ENCODE measurements at places on chromosomes 12 and 14.

GRCh38 chr14:26845151-26845818 lies 247.5 kb upstream of the NOVA1 start:
- no peak for DNase-seq

DNA sequence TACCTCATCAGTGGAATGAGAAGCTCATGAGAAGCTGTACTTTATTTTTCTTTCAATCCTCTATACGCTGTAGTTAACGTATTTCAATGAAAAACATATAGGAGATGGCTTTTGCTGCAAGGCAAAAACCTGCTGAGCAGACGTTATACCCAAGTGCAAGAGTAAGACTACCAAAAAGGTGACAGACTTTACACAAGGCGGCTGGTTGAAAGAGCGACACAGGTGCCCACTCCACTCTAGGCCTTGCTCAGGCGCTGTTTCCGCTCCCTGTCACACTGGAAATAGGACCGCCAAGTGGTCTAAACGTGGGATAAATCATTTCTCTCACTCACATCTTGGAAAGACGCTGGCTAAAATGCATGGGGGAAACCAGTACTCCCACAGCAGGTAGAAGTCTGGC lies 54.5 kb downstream of the PPP2R5C start:
- DNase-seq = no peak

DNA sequence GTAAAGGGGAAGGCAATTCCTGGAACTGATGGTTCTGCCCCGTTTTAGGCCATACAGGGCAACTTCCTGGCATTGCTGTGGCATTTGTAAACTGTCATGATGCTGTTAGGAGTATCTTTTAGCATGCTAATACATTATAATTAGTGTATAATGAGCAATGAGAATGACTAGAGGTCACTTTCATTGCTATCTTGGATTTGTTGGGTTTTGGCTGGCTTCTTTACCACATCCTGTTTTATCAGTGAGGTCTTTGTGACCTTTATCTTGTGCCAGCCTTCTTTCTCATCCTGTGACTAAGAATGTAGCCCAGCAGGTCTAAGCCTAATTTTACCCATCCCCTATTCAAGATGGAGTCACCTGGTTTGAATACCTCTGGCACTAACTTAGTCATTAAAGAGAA lies 51.2 kb downstream of the TESPA1 start:
- no peak for DNase-seq

DNA sequence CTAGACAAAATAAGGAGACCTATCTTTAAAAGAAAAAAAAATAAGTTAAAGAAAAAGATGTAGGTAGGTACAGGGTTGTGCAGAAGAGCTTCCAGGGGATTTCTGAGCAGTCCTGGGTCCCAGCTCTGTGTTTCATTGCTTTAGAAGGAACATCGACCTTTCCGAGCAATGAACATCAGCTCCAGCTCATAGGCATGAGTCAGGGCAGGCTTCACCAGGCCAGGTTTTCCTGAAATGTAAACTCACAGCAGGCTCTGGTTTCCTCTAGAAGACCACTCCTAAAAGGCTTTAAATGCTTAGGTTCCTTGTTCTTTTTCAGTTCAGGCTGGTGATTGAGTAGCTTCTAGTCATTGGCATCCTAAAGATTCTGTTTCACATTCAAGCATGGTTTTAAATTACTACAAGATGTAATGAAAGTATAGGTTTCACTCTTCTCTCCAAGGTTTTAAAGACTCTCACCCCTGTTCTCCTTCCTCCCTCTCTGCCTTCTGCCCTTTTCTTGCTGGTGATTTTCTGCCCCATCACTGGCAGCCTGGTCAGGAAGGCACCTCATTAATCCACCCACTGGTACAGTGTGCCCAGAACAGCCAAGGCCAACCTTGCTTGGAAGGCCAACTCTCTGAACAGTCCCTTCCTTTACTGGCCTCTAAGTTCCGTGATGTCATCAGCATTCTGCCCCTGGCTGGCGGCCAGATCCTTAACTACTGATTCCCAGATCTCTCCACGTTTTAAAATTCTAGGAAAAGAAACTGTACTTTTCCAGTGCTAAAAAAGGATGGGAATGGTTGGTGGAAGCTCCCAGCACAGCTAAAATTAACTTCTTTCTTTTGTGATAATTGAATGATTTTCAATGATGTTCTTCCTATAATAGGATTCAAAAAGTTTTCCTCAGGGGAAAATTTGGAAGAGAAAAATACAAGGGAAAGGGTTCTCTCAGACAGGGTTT lies 109.4 kb upstream of the HIF1A start:
- no peak for DNase-seq

DNA sequence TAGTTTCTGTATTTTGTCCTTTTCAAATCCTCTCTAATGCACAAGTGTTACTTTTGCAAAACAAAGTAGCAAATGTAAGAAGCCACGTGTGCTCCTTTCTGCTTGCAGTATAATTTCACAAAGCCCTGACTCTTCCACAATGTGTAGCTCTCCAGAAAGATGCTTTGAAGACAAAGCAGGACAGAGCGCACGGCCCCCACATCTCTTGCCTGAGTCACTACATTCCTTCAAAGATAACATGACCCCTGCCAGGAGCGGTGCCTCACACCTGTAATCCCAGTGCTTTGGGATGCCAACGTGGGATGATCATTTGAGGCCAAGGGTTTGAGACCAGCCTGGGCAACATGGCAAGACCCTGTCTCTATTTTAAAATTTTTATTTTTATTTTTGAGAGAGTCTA lies 40.5 kb downstream of the JAG2 start:
- DNase-seq = no peak

GRCh38 chr14:104698688-104699425 lies 9.4 kb downstream of the INF2 start:
- DNase-seq = no peak

- DNase-seq = no peak
Observed at GRCh38 chr12:106274575-106275121, 26.8 kb upstream of the CKAP4 start.

GRCh38 chr12:40971911-40972310 lies 216.2 kb upstream of the PDZRN4 start:
- peak; percentile 43 for DNase-seq

GRCh38 chr14:21989090-21989489 lies 315.5 kb upstream of the OR4E1 start:
- DNase-seq = no peak

- DNase-seq = no peak
Observed at GRCh38 chr14:94120667-94121340, 8.6 kb downstream of the IFI27L2 start.

- DNase-seq = no peak
Observed at GRCh38 chr12:109289551-109289950, 19.5 kb downstream of the FOXN4 start.

DNA sequence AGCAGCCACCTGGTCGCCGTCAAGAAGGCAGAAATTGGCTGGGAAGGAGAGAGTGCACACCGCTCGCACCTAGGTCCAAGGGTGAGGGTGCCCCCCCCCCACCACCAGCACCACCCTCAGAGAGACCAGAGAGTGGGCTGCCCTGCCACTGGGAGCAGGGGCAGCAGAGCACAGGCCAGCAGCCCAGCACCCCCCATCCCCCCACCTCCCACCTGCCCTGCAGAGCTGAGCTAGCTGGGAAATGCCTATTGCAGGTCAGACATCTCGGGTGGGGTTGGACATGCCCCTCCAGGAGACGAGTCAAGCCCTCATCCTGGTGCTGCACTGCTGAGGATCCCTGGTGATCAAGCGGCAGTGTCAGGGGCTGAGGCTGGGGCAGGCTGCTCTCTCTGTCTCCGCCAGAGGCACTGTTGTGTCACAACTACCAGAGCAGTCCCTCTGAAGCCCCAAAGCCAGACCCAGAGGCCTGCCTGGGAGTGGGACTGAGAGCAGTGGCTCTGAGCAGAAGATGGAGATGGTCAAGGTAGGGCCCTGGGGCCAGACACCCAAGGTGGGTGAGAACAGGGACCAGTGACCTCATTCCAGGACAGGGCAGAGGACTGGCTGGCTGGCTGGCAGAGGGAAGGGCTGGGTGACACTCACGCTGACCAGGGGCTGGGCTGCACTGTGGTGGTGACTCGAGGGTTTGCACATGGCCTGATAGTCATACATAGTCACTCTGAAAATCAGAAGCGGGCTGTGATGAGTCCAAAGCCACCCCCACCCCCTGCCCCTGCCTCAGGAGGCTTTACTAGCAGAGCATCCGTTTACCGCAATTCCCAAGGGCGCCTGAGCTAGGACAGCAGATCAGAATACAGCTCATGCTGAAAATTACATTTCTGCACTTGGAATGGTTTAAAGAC lies 19.7 kb upstream of the LRTM2 start:
- no peak for DNase-seq

DNA sequence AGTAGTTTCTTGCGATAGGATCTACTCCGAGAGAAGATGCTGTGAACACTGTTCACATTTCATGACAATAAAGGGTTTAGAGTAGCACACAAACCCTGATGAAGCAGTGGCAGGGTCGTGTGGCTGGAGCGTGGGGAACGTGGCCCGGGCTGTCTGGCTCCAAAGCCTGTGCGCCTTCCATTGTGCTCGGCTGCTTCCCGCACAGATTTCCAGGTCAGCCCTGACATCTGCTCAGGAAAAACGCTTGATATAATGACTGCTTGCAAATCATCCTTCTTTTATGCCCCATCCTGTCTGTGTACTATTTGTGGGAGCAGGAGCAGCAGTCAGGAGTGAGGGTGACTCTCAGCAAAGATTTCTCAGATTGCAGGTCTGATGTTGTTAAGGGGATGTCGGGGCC lies 78.6 kb downstream of the EML1 start:
- no peak for DNase-seq

DNA sequence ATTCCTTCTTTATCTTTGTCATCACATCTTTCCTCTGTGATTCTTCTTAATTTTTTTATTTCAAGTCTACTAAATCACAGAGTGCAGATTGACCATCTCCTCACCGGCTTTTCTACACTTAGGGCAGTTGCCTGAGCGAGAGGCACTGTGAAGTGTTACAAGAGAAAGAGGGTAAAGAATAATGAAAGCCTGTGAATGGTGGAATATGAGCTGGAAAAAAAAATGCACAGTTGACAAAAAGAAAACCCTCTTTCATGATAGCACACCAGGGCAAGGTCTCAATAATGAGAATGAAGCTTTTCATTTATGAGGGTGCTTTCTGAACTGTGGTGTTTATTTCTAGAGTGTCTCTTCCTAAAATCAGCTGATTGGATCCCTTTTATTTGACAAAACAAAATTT lies 106.2 kb upstream of the PDE3A start:
- DNase-seq = no peak

DNA sequence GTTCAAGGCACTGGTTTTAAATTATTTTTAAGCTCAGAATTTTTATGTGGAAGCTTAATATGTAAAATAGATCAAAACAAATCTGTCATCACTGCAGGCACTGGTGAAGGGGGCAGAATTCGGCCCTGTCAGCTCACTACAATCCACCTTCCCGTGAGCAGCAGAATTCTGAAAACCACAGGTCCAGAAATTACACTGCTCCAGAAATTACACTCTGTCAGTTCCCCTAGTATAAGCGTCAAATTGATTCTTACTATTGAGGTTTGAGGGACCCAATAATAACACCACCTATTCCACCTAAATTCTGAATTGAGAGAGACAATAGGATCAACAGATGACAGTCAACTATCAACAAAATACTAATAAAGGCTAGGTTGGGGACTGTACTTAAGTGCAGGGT lies 245.5 kb downstream of the PHLDA1 start:
- no peak for DNase-seq

GRCh38 chr12:106841510-106842302 lies 67.2 kb downstream of the RIC8B start:
- DNase-seq = peak; percentile 66

DNA sequence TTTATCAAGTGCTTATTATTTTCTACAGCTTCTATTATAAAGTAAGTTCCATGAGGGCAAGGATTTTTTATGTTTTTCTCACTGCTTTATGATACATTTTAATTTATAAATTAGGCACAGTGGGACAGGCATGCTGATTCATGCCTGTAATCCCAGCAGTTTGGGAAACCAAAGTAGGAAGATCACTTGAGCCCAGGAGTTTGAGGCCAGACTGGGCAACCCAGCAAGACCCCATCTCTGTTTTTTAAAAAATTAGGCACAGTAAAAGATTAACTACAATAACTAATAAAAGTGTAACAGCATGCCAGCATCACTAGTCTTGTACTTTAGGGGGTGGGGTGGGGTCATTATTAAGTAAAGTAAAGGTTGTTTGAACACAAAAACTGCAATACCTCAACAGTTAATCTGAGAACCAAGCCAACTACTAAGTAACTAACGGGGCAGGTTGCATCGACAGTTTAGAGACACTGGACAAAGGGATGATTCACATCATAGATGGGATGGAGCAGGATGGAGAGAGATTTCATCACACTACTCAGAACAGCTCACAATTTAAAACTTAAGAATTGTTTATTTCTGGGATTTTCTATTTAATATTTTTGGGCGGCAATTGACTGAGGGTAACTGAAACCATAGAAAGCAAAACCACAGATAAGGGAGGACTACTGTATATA lies 119.5 kb downstream of the PLEKHA5 start:
- DNase-seq = no peak

DNA sequence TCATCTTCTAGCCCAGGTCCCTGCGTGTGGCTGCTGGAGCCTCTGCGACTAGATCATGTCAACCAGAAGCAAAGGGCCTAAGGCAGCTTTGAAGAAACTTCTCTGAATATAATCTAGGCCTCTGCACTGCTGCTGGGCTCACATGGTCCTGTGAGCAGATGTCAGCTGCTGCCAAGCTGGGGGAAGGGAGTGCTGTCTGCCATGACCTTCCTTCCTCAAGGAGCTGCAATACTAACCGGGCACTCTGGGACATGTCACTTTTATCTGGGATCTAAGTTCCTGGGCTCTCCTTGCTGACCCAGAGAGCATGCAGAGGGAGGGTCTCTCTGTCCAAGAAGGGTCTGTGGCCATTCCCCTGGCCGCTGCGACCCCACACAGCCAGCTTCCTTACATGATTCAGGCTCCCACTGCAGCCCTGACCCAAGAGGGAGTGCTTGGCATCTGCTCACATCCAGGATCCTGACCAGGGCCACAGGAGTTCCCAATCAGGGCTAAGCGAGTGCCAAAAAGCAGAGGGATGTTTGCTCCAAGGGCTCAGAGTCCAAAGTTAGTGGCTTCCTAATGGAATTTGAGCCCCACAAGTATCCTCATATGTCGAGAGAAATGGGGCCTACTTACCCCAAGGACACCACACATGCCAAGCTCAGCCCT lies 74.0 kb downstream of the PLEKHG3 start:
- no peak for DNase-seq

DNA sequence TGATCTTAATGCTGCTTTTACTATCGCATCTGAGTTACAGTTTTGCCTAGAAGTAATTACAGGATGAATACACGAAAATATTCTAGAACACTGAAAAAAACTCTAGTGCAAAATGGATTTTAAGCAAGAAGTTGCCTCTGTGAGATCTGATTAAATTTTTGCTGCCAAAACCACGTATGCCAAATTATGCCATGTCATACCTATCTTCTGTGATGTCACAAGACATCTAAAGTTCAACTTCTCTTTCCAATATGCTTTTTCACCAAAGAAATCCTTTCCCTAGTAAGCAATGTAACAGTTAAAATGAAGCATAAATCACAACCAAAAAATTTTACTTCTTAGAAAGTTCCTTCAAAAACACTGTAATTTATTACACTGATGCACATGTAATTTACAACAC lies 39.6 kb downstream of the HECTD4 start:
- no peak for DNase-seq
